EL (cell line): ENCODE measurements at places on chromosomes 12 and 14.

DNA sequence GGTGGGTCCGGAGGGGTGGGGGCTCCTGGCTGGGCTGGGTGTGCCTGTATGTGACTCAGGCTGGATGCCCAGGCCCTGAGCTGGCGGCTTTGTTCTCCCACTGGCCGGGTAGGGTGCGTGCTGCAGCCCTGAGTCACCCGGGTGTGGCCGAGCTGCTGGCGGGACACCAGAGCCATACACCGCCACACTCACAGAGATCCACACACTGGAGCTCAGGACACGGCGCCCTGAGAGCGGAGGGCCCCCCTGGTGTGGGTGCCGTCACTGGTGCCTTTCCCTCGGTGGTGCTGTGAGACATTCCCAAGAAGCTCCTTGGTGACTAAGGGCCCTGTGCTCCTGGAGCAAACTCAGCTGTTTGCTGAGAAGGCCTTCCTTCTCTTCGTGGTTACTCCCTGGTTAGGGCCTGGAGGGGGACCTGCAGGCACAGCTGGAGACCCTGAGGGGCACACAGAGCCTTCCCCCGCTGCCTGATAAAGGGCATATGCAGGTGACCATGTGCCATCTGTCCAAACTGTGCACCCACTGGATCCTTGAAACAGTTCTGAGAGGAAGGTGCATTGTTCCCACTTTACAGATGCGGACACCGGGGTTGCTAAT, 44.3 kb downstream of the KRT80 start:
- DNase-seq: peak; percentile 100

GRCh38 chr12:77833329-77833728, 2.6 kb downstream of the NAV3 start:
- no peak for DNase-seq

DNA sequence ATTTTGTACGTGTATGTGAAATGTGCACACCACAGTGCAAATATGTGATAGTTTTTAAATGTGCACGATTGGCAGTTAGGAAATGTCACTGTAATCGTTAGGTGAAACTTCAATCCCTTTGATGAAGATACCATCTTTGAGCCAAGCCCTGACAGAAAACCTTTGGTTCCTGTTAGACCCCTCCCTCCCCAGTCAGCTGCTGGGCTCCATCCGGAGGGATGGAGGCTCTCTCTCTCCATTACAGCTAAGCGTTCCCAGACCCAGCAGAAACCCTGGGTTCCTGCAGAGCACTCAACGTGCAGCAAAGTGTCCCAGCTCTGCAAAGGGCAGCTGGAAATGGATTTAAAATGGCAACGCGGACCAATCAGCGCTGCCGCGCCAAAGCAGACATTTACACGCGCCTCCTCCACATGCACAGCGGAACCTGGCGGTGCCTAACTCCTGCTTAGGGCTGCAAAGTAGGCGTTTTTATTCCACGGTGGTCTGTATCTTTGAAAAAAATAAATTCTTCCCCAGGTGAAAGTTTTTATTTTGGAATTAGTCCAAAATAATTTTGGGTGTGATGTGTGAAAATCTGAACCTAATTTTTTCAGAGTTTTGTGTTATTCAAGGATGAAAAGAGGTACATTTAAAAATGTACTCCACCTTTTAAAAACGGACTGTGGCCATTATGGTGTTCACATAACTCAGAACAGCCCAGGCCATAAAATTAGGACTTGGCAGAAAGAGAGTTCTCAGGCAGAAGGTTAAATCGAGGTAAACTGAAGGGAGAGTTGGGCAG, 1.4 kb upstream of the HMGA2 start:
- peak; percentile 85 for DNase-seq

- DNase-seq: peak; percentile 50
These were observed 1.1 kb downstream of the LRP6 start for GRCh38 chr12:12265571-12266388.

GRCh38 chr12:3201339-3202051, 124.3 kb downstream of the TSPAN9 start:
- DNase-seq: no peak

- DNase-seq: peak; percentile 41
These were observed 15.5 kb downstream of the SYT1 start for GRCh38 chr12:78880078-78880477.

GRCh38 chr12:32486158-32486557, 86.8 kb downstream of the FGD4 start:
- DNase-seq: no peak

DNA sequence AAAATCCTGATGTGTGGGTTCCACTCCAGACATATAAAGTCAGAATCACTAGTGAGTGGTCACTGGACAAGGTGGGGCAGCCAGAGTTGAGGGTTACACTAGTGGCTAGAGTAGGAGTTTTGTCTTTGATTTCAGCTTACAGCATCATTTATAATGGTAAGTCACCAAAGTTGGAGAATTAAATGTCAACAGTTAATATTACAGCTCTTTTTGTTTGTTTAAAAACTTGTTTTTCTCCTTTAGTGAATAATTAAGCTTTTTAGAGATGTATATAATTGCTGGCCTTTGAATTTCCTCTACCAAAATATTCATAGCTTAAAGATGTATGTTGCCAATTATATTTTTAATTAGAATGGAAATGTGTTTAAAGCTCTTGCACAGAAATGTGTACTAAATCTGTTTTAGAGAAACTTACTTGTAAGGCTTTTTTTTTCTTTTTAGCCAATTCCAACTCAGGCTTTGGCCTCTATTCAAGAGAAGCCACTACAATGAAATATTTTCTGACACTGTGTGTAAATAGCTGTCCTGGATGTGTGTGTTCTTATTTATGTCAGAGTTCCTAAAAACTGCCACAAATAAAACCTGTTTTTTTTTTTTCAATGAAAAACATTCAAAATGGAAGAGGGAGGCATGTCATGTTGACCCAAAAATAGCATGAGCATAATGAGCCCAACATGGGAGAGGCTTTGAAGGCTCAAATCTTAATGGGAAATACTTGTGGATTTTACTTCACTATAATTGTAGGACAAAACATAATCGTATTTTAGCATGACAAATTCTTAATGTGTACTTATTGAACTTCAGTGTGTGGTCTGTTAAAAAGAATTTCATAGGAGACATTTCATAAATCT, 92.2 kb downstream of the TBC1D30 start:
- no peak for DNase-seq

GRCh38 chr12:26277506-26278246, 82.3 kb downstream of the SSPN start:
- peak; percentile 33 for DNase-seq

DNA sequence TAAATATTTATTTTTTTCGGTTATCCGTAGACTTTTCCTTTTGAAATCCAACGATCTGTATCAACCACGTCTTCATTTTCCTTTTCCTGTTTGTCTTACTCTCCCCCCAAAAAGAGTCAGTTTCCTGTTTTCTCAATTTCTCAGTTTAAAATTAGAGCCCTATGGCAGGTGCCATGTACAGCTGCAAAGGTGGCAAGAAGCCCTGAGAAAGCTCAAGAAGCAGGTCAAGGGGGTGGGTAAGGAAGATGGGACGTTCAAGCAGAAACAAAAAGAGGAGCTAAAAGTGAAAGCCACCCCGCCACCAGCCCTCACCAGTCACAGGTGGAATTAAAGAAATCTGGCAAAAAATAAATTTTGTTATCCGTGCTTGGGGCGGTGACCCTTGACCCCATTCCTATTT, 26.7 kb downstream of the SLC35E3 start:
- no peak for DNase-seq

GRCh38 chr12:50617657-50618056, 112.9 kb downstream of the DIP2B start:
- no peak for DNase-seq

DNA sequence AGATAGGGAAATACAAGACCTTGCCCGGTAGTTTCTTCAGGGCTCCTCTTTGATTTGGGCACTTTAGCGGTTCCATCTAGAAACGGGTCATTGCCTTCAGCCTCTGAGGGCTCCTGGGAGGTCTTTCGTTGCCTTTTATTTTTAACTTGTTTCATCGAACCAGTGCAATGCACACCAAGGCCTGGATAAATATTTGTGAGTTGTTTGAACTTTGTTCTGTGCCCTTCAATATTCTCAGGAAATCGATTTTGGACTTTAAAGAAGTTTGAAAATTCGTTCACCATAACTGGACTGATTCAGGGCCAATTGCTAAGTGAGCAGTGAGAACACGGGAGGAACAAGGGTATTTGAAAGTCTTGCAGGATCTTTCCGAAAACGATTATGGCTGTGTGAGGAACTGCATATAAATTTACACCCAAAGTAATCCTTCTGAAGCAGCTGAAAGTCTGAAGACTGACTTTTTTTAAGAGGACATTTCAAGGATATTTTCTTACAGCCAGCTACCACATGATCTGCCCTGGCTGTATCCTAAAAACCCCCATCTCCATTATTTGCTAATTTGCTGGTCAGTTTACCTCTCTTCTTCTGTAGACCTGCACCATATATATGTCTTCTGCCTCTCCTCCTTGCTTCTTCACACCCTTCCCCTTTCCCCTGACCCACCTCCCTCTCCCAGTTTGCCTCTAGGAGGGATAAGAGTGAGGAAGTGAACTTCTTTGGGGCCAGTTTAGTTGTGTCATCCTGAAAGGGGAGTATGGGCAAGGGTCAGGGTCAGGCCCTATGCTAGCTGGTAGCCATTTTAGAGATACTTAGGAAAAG, 8.0 kb downstream of the DUSP6 start:
- no peak for DNase-seq

GRCh38 chr12:63013302-63013701, 78.4 kb upstream of the PPM1H start:
- no peak for DNase-seq

- DNase-seq: no peak
These were observed 61.3 kb downstream of the KLRG1 start for GRCh38 chr12:9050521-9051157.

GRCh38 chr14:71636076-71636475, 296.2 kb upstream of the RGS6 start:
- no peak for DNase-seq
